Fibroblast of skin of back (primary cell): ENCODE measurements at places on chromosomes 13 and 19.
A peak's percentile ranks its signal among the peaks of the same experiment; 100 is the strongest.

DNA sequence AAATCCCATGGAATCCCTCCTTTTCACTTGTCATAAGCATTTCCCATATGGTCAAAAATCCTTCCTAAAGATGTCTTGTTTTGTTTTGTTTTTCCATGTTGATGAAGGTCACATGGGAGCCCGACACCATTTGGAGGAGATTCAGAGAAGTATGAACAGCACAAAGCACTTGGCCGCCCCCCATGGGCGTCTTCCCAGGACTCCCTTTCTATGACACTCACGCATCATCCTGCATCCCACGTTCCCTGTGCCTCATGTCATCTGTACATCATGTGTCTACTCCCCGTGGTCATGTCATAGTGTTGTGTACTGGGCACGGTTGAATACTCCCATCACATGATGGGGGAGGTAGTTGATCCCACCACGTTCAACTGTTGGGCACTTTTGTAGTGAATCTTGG, 2.0 kb downstream of the ZSCAN1 start:
- DNase-seq = no peak

DNA sequence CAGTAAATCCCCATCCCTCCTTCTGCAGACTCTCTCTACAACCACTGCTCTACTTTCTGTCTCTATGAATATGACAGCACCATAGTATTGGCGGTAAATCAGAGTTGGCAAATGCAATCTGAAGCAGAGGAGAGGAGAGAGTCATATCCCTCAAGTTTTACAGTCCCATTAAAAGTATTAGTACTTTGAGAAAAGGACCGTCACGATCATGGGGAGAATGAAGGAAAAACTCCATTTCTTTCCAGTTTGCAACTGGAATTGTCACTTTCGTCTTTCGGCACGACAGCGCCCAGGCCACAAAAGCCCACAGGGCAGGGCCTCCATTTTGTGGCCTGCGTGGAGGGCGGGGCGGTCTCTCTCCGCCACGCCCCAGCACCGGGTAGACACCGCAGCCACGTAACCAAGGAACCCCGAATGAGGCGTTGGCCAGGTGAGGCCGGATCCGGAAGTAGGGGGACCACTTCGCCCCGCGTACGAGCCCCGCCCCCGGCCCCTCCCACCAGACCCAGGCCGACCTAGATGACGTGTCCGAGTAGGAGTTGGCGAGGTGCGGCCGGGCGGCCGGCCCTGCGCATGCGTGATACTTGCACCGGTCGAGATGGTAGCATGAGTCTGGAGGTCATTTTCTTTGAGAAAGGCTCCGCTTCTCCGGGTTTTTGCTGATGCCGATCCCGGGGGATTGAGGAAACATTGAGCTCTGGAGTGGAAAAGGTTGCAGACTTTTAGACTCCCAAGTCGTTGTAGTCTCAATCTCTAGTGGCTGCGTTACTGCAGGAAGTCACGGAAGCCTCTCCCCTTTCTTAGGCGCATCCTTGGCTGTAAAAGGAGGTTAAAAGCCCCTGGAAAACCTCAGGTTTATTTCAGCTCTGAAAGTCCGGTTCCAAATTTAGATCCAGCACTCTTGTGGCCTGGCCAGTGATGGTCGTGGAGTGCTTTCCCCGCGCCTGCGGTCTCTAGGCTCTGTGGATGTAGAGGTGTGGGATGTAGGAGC, 2.8 kb upstream of the TM9SF2 start:
- peak; percentile 96 for DNase-seq

DNA sequence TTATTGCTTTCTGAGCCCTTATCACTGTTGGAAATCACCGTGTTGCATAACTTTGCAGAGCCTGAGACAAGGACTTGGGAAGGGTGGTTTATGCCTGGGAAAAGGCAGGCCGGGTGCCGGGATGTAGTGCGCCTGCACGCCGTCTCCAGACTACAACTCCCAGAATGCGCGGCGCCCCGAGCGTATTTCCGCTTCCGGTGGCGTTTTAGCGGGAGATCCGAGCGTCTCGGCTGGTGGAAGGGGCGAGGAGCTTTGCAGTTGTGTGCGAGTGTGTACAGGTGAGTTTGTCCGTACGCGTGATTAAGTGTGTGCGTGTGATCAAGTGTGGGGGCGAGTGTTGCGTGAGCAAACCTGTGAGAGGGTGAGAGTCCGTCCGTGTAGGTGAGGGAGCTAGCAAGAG, 75.4 kb downstream of the PEG3 start:
- DNase-seq = peak; percentile 38

DNA sequence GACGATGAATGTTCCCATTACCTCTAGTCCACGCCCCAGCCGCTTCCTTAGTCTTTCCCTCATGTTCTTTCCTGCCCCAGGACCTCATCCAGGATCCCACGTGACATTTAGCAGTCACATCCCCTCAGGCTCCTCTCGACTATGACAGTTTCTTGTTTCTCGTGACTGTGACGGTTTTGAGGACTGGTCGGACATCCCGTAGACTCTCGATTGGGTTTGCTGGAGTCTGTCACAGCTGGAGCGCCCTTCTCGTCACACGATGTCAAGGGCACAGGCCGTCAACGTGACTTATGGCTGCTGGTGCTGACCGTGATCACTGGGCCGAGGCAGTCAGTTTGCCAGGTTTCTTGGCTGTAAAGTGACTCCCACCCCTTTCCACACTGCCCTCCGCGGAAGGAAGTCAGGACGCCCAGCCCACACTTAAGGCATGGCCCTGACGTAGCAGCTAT, 22.8 kb downstream of the ELAVL1 start:
- no peak for DNase-seq

GRCh38 chr13:43908156-43909126, 28.7 kb downstream of the LACC1 start:
- DNase-seq = peak; percentile 86
